ENCODE measurements at places on chromosomes 1 and 21.

DNA sequence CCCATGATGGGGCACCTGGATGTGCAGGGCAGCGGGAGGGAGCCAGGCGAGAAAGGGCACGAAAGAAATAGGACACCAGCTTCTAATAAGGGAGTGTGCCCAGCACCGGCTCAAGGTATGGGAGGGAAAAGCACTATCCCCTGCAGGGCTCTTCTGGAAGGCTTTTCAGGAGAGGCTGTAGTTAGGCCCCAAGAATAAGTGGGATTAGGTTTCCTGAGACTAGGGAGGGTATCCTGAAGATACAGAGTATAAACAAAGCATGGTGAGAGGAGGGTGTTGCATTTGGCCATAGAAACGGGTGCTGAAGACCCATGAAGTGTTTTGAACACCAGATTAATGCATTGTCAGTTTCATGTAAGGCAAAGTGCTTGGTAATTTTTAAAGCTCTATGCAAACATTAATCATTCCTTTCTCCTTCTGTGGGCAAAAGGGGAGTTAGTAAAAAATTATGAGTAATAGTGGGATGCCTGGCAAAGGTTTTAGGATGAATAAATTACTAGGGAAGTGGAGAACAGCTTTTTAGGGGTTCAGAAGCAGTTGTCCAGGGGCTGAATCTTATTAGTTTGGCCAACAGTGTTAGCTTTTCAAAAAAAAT lies 74.0 kb downstream of the SYT6 start:
- DNase-seq, result no peak

DNA sequence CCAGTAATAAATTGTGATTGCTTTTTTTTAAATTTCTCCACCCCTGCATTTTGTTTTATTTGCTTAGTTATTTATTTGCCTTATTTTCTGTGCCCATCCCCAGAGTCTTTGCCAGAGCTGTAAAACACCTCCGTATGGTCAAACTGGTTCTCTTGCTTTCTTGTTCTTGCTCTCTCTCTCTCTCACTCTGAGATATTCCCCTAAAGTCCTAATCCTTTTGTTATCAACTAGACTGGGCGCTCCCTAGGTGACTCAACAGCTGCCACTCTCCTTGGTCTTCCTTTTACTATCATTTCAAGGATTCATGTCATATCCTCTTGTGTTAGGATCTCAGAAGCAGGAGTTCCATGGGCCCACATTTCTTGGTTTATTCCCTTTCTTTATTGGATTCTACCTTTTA lies 160.0 kb downstream of the PRDM2 start:
- DNase-seq, result no peak

DNA sequence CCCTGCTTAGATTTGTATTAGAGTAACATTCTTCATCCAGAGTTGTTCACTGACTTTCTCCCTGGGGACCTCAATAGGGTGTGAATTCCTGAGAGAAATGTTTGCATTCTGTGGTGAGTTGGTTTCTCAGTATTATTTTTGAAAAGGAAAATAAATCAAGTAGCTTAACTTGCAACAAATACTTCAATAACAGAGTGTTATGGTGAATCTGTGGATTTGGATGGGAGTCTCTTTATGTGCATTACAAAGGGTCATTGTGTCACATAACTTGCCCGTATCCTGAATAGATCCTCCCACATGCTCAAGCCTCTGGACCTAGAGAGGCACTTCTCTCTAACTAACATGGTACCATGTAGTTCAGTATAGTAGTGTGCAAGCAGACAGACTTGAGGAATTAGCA lies 68.4 kb upstream of the IPO9 start:
- DNase-seq, result no peak

- no peak for DNase-seq
Measured at GRCh38 chr1:110356379-110356778, 17.2 kb downstream of the RBM15 start.

DNA sequence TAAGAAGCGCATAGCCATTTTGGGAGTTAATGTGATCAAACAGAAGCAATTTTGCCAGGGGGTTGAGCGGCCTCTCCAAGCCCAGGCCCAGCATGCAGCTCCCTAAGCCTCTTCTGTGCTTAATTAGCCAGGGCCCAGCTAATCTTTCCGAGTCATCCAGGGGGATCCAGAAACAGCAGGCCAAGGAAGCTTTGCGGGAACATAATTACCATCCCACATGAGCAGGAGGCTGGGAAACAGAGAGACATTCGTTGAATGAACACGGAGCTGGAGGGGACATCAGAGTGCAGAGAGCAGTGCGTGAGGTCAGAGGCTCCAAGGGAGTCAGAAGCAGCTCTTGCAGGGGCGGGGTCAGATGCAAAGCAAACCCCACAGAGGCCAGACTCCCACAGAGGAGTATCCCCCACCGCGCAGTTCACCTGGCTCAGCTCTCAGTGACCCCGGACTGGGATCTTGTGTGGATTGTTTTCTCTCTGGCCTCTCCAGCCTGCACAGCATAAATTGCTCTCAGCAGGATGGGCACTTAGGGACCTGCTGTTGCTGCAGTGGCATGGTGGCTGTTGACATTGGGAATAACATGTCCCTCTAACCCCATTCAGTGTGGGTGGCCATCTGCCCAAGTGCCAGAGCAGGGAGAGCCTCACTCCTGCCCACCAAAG lies 657.4 kb downstream of the AJAP1 start:
- DNase-seq, result no peak

DNA sequence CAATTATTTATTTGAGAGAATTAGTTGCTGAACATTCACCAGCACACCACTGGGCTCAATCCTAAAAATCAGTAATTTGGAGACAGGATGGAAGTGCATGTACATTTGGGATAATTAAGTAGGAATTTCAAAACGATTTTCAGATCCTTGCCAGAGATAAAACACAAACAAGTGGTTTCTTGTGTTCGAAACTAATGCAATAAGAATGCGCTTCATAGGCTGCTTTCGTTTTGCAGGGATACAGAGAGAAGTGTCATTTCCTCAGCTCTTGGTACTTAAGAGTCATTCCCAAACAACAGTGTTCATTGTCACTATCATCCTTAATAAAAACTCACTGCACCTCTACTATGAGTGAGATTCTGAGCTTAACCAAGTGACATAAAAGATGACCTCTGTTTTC lies 20.6 kb upstream of the USP24 start:
- no peak for DNase-seq

DNA sequence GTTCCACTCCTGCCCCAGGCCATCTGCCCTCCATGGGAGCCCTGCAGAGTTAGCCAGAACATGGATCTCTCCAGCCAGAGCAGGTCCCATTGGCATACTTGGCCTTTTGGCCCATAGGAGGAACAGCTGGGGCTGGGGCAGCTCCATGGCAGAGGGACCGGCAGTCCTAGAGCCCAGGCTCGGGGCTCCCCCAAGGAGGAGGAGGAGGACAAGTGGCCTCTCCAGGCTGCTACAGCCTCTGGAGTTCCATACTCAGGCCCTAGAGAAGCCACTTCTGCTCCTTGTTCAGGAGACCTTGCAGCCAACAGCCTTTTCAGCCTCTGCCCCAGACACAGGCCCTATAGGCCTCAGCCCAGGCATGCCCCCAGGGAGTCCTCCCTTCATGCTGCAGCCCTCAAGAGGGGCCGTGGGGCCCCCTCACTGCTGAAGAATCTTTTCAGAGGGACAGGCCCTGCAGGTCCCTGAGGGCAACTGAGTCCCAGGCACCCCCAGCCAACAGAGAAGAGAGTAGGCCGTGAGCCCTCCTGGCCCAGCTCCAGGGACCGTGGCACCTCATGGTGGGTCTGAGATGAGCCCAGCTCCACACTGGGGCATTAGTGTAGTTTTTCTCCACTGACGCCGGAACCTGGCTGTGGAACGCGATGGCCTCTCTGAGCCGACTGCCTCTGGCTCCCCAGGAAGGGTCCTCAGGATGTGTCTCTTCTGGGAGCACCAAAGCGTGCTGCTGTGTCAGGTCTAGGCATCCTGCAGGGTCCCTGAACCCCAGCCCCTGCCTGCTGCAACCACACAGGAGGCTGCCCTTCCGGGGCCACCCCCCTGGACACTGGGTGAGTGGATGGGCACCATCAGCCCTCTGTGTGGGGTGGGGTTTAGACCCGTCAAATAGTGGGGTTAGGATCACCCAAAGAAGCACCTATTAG lies 297.6 kb upstream of the VAMP3 start:
- DNase-seq, result no peak

GRCh38 chr1:220572416-220572815 lies 44.5 kb downstream of the MARK1 start:
- DNase-seq, result no peak

DNA sequence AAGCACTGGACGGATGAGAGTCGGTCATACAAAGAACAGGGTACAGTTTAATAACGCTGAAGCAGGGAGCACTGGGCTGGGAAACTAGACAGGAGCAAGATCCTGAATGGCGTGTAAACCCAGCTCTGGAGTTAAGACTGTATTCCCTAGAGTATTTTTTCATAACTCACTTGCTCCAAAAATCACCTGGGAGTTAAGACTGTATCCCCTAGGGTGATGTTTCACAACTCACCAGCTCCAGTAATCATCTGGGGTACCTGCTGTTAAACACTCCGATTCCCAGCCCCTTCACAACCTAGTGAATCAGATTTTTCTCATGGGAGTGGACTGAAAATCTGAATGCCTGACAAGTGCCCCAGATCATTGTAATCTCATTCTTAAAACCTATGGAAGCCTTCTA lies 123.2 kb downstream of the MAB21L3 start:
- DNase-seq, result no peak

DNA sequence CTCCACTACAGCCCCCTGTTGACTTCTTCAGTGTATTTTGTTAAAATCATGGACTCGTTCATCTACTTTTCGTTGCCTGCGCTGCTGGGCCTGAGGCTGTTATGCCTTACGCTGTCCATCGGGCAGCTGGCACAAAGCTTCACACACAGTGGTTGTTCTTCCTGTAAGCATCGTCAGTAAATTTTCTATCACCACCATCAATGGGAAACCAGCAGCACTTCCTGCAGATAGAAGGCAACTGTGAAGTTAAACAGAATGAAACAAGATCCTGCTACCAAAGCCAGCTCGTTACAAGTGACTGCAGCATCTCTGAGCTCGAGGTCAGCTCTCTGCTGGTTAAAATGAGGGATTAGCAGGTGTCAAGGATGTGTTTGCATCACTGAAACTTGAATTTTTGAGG lies 21.9 kb upstream of the PADI6 start:
- no peak for DNase-seq

DNA sequence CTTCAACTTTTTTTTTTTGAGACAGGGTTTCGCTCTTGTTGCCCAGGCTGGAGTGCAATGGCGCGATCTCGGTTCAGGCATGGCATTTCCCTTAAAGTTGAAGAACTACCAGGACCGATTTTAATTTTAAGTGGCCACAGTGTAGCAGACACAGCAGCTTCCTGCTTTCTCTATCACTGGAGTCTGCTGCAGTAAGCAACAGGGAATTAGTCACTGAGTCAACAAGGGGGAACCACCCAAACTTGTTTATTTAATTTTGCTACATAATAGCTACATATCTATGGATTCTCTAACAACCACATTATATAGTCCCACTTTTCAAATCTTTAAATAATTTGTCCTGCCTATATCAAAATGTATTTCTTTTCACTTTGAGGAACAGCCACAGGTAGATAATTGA lies 12.5 kb upstream of the TNNI3K start:
- no peak for DNase-seq

DNA sequence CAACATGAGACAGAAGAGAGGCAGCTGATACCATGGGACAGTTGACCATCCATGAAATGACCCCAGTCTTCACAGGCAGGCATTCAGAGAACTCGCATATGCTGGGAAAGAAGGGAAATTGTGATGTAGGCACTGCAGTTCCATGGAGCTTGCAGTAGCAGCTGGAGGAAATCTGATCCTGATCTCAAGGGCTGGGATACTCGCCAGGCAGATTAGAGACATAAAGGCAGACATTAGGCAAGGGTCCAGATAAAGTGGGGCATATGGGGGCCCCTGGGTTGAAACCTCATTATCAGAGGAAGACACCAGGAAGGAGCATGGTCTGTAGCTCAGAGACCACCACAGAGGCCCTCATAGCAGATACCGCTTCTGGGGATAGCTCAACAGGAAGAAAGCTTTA lies 48.7 kb upstream of the TNR start:
- DNase-seq, result no peak

- DNase-seq, result peak; percentile 90
Measured at GRCh38 chr1:224929335-224930237, at the start of gene DNAH14. DNAH14 (plus strand) TSS chr1:224929675; CDS start chr1:224952703, 23,028 bp downstream.

GRCh38 chr1:36359911-36360550 lies 25.7 kb downstream of the STK40 start:
- DNase-seq, result no peak

DNA sequence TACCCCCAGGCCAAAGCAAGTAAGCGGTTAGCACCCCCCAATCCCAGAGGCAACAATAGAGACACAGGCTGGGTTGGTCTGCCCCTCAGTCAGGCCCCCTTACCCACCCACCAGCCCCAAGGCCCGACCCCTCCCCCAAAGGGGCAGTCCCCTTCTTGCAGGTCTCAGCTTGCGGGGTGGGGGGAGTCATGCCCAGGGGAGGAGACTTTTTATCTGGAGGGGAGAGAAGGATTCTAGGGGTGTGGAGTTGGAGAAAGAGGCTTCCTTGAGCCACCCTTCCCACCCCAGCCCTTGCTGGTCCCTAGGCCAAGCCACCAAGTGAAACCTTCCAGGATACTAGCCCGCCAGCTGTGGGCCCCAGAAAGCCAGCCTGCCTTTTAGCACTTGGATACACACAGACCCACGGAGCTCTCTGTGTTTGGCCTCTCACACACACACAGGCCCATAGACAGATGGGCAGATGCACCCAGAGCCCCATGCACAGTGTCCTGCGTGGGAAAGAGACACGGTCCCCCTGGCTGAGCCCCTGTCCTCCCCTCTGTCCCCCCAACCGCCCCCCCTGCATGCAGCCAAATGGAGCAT lies 7.1 kb downstream of the TMEM54 start:
- DNase-seq, result no peak

- DNase-seq, result no peak
Measured at GRCh38 chr1:64846573-64847430, 101.9 kb downstream of the RAVER2 start.

DNA sequence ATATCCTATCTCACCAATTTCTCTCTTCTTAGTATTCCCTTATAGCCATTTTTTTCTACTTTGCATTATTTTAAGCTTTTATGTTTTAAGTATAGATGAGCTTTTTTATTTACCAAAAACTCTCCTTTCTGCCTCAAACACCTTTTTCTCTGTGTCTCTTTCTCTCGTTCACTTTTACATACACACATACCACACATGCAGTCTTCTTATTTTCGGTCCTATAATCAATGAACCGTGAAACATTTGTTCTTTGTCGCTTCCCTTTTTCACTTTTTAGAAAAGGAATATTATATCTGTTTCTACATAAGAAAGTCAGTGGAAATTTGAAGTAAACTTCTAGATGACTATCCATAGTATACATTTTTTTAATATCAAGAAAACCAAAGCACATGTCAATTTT lies 183.2 kb downstream of the MRPL39 start:
- DNase-seq, result no peak
